Renal pelvis (tissue), 12 donors: ENCODE measurements at places on chromosomes 12 and 14. TPM values are rescaled to one million over a fixed set of nuclear protein-coding genes. Genes with fewer than 3 reads are reported as not detected.

GRCh38 chr12:19048943-19049342 lies 80.6 kb upstream of the PLEKHA5 start:
- DNase-seq: no peak

DNA sequence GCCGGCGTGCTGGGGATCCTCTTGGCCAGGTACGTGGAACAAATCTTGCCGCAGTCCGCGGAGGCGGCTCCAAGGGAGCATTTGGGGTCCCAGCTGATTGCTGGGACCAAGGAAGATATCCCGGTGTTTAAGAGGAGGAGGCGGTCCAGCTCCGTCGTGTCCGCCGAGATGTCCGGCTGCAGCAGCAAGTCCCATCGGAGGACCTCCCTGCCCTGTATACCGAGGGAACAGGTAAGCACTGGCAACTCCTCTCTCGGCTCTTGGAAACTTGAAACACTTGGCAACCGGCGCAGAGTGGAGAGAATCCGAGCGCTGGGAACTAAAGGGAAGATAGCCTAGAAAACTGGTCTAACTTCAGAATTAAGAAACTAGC lies 1.7 kb downstream of the PDE3A start:
- DNase-seq: peak; percentile 38

DNA sequence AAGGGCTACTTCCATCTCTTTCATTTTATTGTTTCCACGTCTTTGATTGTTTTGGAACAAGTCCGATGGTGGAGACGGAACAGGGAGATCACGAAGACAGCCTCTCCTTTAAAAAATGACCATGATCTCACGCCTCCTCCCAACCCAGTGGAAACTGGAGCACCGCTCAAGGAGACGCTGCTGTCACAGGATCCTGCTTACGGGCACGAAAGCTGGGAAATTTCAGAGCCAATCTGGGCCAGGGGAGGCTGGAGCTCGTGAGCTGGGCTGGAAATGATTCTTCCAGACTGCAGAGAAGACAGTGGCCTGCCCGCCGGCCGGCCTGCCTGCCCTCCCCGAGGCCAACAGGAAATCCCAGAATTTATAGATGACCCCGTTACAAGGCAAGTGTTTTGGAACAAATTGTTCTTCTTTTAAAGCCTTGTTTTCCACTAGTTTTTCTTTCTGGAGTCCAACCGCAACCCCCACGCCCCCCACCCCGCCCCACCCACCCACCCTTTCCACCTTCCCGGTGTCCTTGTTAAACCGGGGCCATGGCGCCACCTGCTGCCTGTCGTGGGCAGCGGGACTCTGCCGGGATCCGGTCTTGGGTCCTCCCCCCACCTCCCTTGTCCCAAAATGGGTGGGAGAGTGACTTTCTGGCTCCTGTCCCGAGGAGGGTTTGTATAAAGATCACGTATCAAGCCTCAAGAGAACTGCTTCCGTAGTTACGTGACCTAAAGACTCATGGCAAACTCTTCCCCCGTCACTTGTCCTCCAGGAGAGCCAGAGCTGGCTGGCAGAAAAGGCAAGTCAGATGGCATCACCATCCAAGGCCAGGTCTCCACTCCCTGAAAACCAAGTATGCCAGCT lies 40.3 kb downstream of the MAP1LC3B2 start:
- peak; percentile 71 for DNase-seq

The DNAI7 gene
- polyA plus RNA-seq: 10.2 TPM

DNA sequence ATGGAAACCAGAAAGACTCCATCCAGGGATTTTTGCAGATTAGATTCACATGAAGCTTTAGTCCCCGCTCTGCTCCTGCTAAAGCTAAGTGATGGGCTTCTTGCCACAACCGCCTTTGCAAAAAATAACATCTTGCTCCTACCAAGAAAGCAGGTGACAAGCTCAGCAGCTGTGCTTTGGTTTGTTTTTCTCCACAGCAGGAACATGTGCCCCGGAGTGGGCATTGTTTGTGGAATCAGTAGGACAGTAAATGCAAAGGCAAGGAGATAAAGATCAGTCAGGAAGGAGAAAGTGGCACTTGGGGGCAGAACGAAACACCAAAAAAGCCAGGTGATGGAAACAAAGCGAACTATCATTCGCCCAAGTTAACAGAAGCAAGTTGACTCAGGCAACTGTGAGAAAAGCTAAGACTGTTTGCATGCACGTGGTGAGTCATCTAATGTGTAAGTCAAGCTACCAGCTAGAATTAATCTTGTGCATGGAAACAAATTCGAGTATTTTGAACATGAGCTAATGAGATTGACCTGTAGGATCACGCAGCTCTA lies 165.5 kb upstream of the PLXNC1 start:
- no peak for DNase-seq

- no peak for DNase-seq
Measured at GRCh38 chr14:69685218-69685616, 73.8 kb downstream of the SUSD6 start.
